NCI-H2081 treated with DMSO at 0.1 percent for 48 hours (cell line): ENCODE measurements at places on chromosomes 4 and X.
A peak's percentile ranks its signal among the peaks of the same experiment; 100 is the strongest.

GRCh38 chr4:87053176-87053658, 118.4 kb downstream of the AFF1 start:
- DNase-seq, result no peak

GRCh38 chr4:84644087-84644486, 61.2 kb downstream of the CDS1 start:
- DNase-seq, result no peak

- DNase-seq, result no peak
Measured at GRCh38 chr4:6225469-6225868, 25.1 kb upstream of the JAKMIP1 start.

GRCh38 chr4:102596532-102596931, 95.4 kb downstream of the NFKB1 start:
- no peak for DNase-seq

DNA sequence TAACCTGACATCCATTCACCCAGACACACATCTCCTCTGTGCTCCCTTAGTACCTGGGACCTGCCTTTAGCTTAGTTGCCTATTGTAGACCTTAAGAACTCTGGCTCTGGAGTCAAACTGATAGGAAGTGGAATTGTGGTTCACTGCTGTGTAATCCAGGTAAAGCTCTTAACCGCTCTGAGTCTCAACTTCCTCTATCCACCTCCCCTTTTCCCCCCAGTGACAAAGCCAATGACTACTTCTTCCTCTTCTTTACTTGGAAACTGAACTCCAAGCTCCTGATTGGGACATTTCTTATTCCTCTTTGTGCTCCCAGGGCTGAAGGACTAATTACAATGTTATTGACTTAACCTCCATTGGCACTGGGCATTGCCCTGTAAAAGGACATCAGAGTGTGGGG, 94.1 kb downstream of the DRD5 start:
- no peak for DNase-seq

DNA sequence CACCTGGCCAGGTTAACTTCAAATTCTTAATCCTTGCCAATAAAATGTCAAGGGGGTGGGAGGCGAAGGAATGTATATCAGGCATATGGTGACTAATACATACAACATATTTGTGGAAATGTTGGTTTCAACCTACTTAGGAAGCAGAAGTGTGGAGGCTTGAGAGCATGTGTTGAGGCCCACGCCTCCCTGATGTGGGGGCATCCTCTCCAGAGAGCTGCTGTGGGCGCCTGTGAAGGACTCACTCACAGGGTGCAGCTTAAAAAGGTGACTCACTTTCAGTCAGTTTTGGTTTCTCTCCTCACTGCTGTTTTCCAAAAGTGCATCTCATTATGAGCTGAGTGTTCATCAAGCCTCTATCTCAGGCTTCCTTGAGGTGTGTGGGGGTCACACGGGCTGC, 27.5 kb downstream of the LNX1 start:
- DNase-seq, result no peak

- no peak for DNase-seq
Measured at GRCh38 chr4:3007724-3008123, 44.4 kb downstream of the GRK4 start.

GRCh38 chrX:111812889-111813563, 63.0 kb upstream of the TRPC5OS start:
- no peak for DNase-seq

DNA sequence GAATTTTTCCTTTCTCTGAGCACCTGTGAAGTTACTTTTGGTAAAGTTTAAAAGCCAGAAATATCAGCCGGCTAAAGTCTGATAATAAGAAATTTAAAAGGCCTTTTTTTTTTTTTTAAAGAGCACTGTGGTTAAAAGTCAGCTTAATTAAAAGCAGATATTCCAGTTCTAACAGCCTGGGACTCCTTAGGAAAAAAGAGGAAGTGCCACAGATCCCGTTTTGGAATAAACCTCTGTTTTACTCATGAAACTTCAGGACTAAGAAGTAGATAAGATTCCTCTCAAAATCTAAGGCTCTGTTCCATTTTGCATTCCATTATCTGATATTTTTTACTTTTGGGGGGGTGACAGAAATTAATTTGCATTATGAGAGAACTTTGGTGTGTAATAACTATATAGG, 37.8 kb downstream of the ABCB7 start:
- no peak for DNase-seq

GRCh38 chr4:140697709-140698560, 58.2 kb downstream of the TBC1D9 start:
- no peak for DNase-seq

DNA sequence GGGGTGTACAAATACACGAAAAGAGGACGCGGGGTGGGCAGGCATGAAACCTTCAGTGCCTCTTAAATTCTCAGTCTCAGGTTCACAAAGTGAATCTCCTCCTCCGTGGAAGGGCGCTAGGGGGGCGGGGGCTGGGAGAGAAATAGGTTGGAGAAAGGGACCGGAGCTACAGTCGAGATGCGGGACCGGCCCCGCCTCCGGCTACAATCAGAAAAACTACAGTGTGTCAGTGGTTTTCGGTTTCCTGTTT, 3.4 kb downstream of the MAML3 start:
- DNase-seq, result peak; percentile 49

DNA sequence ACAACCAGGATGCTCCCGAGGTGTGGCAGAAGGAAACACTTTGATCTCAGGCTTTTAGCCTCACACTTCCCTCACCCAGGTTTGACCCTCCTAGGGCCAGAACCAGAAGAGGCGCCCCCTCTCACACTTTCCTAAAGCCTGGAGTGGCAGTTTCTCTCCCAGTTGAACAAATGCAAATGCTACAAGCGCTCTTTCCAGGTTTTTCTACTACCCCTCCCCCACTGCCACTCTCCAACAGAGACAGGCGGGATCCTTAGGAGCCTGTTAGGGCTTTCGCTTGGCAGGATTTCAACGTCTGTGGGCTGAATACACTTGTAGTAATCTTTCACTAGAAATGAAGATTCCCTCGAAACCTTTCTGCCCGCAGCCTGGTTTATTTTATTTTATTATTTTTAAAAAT, 2.4 kb downstream of the TSC22D3 start:
- DNase-seq, result no peak

DNA sequence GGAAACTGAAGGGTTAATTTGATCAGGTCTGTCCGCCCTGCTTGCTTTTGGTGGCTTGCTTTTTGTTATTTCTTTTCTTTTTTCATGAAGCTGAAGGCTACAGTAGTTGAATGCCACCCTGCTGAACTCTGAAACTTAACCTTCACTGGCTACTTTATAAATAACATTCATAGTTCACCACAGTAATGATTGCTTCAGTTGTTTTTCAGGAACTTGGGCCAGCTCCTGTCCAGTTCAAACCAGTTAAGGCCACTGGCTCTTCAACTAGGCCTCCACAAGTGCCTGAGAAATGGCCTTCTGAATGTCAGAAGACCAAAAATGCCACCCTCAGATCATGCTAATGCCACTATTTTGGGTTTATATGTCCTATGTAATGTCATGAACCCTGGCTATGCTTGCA, 7.7 kb upstream of the ASB9 start:
- no peak for DNase-seq

DNA sequence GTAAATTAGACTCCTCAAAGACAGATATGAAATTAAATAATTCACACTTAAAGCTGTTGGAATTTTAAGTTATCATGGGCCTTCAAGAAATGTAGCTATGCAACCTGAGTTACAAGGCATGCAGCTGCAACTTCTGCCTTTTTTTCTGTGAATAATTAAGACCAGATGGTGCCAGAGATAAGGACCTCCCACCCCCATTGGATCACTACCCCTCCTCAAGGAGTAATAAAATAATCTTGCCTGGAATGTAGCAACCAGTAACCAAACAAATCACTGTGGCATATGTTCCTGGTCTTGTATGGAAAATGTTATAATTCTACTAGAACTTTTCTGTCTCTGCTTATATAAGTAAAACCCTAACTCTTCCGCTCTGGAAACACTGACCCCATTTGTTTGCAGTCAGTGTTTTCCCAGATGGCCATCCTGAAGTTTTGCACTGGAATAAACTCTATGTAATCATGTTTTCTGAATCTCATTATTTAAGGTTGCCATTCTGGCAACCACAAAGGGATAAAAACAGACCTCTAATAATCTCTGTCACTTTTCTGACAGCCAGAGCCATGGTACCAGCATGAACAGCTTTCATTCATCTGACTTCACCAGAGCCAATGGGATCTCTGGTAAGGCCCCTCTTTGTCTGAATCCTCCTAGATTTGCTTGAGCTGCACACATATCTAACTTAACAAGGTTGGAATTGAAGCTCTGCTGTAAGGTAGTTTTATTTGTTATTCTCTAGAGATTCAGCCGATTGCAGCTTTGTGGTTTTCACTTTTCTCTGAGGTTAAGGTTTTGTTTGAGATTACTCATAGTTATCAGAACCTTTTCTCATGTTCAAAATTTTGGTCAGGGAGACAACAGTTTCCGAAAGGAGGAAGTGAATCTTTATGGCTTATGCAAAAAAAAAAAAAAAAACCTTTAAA, 274.6 kb downstream of the NAF1 start:
- no peak for DNase-seq

GRCh38 chr4:6858997-6859396, 50.6 kb upstream of the TBC1D14 start:
- no peak for DNase-seq

- no peak for DNase-seq
Measured at GRCh38 chrX:152899111-152899873, 1.4 kb downstream of the ZNF185 start.

DNA sequence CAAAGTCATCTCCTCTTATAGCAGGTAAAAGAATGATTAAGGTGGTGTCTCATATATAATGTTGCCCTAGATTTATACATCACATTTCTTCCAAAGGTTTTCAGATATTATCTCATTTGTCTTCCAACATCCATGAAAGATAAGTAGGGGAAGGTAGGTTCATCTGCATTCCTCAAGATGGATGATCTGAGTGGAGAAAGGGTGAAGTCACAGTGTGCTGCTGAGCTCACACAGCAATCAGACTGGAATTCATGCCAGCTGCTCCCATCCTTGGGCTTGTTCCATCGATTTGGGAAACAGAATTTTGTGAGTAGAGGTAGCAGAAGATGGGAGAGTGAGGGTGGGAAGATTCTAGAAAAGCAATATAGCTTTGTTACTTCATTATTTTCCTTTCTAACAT, 482.4 kb downstream of the INPP4B start:
- no peak for DNase-seq

DNA sequence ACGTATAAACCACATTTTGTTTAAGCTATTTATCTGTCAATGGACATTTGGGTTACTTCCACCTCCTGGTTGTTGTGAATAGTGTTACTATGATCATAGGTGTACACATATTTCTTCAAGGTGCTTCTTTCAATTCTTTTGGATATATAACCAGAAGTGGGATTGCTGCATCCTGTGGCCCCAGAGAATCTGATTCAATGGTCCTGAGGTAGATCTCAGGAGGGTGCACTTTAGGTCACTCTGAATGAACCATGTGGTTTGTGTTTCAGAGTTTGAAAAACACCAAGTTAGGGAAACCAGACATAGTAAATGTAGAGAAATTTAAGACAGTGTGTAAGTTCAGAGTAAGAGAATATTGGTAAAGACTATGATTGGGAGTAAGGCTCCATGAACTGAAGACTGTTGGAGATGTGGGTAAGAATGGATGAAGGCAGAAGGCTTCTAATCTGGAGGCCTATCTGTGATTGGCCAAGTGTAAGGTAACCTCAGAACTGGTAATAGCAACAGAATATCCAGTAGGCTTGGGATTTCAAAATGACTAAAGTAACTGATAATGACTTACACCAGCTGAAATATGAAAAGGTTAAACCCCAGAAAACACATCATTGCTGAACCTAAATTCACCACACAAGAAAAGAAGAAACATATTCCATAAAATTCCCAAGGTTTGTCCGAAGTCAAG, 236.9 kb downstream of the CAMK2D start:
- no peak for DNase-seq

- DNase-seq, result no peak
Measured at GRCh38 chr4:81982846-81983540, 390.8 kb downstream of the HNRNPD start.

GRCh38 chr4:182768838-182769237, 148.3 kb downstream of the DCTD start:
- DNase-seq, result no peak

DNA sequence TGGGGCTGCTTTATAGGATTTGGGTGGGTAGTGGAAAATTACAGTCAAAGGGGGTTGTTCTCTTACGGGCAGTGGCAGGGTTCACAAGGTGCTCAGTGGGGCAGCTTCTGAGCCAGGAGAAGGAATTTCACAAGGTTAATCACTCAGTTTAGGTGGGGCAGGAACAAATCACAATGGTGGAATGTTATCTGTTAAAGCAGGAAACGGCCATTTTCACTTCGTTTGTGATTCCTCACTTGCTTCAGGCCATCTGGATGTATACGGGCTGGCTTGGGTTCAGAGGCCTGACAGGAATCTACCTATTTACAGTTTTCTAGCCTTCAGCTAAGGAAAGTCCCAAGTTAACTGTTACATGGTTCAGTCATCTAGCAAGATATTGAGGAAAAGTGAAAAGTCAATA, 1003.5 kb downstream of the STPG2 start:
- no peak for DNase-seq

- no peak for DNase-seq
Measured at GRCh38 chr4:127284236-127284635, 348.5 kb upstream of the INTU start.

DNA sequence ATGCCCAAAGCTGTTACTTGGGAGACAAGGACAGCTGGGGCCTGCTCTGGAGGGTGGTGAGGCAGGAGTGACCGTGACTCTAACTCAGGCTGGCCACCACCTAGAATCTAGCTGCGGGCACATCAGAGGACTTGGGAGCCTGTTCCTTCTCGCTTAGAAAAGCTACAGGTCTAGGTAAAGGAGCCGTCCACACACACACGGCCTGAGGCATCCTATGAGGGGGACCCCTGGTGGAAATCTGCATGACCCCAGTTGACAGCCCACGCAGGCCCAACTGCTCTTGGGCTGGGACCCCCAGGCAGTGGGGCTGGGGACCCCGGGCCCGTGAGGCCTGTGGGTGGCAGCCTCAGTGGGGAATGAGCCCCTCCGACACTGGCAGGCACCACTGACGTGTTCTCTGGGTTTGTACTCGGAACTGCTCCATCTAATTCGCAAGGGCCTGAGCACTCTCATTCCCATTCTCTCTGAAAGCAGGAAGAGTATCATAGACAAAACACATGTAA, 75.6 kb downstream of the ACOX3 start:
- no peak for DNase-seq

DNA sequence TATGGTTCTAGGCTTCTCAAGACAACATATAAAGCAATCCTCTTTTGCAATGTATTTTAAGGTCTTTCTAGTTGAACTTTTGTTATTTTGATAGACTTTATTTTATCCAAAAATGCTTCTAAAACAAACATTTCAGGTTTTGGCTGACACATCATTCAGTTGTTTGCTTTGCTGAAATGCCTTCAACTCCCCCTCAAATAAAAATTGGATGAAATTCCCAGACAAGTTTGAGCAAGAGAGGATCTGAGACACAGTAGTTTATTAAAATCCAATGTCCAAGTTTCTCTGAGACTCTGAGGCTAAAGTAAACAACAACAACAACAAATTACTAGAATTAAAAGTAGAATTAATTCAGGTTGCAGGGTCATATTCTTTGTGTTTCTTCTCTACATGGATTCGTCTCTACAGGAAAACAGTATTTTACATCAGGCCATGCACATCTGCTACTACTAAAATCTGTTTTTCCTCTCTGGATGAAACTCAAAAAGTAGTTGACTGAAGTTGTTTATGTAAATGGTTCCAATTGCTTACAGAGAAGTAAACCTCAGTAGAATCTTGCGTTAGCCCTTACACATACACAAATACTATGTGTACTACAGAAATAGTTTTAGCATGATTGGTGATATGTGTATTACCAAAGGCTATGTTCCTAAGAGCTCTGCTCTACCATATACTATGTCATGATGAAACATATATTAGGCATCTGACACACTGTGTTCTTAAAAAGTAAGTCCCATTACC, 64.9 kb downstream of the PRSS12 start:
- DNase-seq, result no peak

- no peak for DNase-seq
Measured at GRCh38 chr4:44160776-44161367, 287.7 kb downstream of the KCTD8 start.
